ENCODE measurements at places on chromosomes 1 and 21.
A peak's percentile ranks its signal among the peaks of the same experiment; 100 is the strongest.

- no peak for DNase-seq
Observed at GRCh38 chr21:28731700-28732321, 260.9 kb downstream of the LTN1 start.

- DNase-seq: no peak
Observed at GRCh38 chr1:42979896-42980800, 21.5 kb upstream of the SLC2A1 start.

DNA sequence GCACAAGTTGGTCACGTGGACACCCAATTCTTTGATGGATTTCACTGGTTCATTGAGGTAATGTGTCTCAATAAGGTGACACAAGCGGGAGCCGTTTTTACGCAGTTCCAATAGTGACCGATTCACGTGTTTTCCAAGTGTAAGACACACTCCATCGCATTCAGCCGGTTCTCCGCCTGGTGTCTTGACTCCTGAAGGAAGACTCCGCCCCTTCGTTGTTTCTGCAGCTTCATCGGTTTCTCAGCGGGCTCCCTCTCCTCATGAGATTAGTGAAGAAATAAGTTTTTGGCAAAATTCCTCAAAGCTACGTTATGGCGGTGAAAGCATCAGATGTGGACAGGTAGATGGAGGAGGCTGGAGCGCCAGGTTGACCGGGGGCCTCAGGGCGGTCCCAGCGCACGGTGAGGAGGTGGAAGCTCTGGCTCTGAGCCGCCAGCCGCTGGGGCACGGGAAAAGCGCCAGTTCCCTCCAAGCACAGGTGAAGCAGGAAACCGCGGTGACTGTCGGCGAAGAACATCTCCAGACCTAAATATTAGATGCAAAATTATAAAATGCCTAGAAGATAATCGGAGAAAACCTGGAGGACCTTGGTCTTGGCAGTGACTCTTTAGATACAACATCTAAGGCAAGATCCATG, 21.0 kb downstream of the CD2 start:
- no peak for DNase-seq

DNA sequence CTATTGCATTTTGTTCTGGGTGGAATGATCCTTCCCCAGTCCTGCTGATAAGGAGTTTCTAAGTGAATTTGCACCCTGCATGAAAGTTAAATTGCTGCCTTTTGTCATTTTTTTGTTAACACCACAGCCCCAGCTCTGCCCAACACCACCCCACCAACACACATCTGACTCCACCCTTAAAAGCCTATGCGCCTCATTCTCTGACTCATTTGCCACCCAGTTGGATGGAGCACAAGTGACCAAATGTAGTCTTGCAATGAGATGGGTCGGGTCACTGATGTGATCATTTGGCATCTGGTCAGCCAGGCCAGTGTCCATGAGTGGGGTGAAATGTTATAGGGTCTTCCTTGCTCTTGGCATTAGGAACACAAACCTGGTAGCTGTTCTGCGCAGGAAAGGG, 256.8 kb downstream of the KAZN start:
- DNase-seq: no peak

DNA sequence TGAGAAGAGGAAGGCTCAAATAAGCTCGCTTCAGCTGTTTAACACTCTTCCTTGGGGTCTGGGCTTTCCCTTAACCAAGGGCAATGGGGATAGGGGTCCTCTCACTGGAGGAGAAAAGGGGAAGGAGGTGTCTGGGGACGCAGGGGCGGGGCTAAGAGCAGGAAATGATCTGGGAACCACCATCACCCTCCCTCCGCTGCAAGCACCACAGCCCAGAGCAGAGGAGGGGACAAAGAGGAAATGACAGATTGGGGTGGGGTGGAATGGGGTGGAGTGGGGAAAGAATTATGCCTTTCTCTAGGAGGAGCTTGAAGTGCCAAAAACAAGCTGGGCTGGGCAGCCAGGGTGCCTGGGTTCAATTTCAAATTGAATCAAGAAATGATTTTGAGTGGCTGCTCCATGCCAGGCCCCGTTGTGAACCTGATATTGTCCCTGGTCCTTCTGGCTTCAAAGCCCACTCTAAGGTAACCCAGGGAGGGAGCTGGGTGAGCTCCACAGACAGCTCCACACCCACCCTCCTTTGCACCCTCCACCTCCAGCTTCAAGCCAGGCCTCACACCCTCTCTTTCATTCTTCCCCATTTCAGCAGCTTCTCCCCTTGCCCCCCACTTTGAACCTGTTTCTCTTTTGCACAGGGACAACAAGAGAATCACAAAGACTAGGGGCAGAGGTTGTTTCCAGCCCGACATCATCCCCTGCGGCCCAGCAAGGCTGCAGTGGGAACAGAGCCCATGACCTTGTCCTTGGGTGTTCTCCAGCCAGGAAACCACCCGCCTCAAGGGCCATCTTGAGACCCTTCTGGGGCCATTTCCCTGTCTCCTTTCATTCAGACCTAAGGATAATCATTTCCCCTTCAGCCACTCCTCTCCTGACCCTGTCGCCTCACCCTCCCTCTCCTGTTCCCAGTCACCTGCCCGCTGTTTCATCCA, 1.1 kb downstream of the ARHGAP30 start:
- peak; percentile 78 for DNase-seq

DNA sequence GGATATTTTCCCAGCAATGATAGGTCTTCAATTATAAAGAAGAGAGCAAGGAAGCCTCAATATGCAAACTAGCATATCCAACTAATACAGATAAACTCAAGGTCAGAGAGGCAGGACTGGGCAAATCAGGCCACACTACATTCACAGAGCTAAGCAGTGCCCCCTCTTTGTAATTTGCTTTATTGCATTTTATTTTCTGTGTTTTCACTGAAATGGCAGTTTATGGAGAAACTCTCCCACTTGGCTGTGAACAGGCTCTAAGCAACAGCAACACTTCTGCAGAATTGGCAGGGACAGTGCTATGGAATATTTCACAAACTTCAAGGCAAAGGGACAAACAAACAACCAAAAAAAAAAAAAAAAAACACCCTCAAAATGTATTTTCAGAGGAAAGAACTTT, 93.4 kb upstream of the SOD1 start:
- no peak for DNase-seq

GRCh38 chr1:167043752-167044488, 46.3 kb downstream of the GPA33 start:
- peak; percentile 76 for DNase-seq

- no peak for DNase-seq
Observed at GRCh38 chr1:89440911-89441310, 77.1 kb downstream of the GBP6 start.

GRCh38 chr1:109713636-109714035, 1.6 kb downstream of the GSTM5 start:
- no peak for DNase-seq
